ENCODE measurements at places on chromosomes 11 and 22.

GRCh38 chr11:86440305-86440716, 65.6 kb downstream of the CCDC81 start:
- DNase-seq, result no peak

DNA sequence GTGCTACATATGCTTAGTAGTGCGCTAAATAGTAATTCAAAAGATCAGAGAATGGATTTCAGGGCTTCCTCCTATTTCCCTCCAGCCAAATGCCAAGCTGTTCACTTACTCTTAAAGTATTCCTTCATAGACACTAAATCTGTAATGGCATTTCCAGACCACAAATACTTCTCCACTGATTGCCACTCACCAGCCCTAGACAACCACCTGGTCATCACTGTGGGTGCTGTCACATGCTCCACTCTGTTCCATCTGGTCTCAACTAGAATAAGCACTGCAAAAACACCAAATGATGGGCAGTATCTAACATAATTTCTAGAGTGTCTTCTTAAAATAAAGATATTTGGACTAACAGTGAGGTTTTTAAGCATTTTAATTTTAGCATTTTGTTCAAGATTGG, 341.3 kb downstream of the AASDHPPT start:
- no peak for DNase-seq

DNA sequence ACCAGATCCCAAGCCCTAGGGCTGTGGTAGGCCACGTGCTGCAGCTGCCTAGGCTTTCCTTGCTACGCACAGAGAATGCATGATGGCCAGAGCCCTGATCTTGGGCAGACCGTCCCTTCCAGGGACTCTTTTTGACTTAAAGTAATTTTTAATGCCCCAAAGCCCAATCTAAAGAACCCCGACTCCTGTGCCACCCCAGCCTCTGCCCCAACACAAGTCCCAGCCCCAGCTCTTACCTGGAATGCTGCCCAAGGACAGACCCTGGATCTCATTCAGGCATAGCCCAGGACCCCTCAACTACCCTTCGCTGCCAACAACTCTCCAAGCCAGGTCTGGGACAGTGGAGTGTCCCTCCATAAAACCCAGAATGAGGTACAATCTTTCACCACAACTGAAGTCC, 211.7 kb upstream of the B3GAT1 start:
- no peak for DNase-seq

- DNase-seq, result no peak
Observed at GRCh38 chr11:76214968-76215548, 8.8 kb upstream of the WNT11 start.

DNA sequence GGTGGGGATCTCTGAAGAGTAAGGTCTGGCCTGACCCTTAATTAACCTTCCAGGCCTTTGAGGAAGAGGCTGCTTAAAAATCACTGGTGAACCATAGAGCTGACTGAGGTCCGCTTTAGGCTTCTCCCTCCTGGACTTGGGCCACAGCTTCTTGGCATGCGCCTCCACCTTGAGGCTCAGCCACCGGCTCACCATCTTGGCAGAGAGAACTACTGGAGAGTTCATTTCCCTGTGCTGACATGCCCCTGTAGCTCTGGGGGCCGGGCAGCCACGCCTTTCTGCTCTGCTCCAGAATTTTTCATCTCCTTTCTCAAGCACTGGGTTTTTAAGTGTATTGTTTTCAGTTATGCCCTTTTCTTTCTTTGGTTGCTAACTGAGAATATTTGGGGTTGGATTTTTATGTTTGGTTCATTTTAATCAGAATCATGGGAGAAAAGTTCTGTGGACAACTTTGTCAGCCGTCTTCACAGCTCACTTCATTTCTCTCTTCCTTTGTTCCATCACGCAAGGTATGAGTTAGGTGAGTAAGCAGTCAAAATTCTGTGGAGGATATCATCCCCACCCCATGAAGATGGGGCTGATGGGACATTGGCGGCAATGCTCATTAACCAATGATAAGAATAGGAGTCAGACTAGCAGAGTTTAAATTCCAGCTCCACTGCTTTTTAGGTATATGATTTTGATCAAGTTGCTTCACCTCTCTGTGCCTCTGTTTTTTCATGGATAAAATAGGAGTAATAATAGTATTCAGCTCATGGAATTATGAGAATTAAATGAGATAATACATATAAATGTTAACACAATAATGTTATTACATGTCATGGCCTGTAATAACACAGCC, 103.9 kb downstream of the DBX1 start:
- no peak for DNase-seq

- DNase-seq, result no peak
Observed at GRCh38 chr11:104043142-104043541, 6.7 kb downstream of the DDI1 start.

- no peak for DNase-seq
Observed at GRCh38 chr11:121255473-121256125, 37.0 kb upstream of the SC5D start.

GRCh38 chr11:8357891-8358566, 94.4 kb upstream of the LMO1 start:
- no peak for DNase-seq

DNA sequence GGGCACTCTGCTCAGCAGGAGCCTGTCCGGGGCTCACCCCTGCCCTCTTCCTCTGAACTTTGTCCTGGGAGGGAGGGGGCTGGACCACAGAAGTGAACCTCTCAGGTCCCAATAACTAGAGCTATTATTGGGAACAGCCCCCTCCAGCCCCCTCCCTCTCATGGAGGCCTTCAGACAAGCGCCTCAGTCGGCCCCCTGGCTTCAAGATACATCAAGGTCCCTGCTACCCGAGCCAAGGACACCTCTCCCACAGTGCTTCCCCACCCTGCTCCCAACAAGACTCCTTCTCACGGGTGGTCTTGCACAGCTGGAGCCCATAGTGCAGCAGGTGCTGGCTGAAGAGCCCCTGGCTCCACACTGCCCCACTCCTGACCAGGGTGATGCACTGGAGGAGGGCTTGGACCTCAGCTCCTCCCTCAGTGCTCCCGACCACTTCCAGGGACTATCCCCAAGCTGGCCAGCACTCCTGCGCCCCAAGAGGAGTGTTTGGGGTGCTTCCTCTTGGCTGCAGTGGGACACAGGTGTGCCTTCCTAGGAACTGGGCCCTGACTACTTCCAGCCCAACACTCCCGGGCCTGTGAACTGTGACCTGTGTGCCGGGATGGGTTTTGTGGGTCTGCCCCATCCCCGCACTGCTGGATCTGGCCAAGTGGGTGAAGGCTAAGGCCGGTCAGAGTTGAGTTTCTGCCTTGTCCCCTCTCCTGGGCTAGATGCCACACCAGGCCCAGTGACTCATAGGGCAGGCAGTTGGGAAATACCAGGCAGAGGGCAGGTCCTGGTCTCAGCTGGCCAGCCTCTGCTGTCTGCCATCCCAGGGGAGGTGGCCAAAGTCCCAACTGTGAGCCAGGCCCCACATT, 2.2 kb downstream of the PNPLA2 start:
- no peak for DNase-seq

GRCh38 chr11:39668640-39669039, 1790.8 kb downstream of the LRRC4C start:
- DNase-seq, result no peak

Data from putamen (tissue), 1 donor.